Activated T-cell treated with anti-CD3 and anti-CD28 coated beads for 48 hours (primary cell): ENCODE measurements at places on chromosomes 7 and 10.

DNA sequence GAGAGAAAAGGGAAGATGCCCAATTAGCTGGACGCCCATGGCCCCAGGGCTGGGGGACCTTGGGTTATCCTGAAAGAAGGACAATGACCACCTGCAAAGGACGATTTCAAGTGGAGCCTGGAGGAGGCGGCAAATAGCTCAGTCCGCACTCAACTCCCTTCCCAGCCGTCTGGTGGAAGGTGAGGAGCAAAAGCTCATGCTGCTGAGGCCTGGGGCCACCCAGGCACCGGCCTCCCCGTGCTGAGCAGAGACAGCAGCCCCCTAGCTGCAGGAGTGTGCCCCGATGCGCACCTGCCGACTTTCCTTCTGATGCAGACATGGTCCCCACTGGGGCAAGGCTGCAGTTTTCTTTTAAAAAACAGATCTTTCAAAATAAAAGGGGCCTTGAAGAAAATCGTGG is 7.9 kb downstream of the FAM20C start:
- no peak for DNase-seq

DNA sequence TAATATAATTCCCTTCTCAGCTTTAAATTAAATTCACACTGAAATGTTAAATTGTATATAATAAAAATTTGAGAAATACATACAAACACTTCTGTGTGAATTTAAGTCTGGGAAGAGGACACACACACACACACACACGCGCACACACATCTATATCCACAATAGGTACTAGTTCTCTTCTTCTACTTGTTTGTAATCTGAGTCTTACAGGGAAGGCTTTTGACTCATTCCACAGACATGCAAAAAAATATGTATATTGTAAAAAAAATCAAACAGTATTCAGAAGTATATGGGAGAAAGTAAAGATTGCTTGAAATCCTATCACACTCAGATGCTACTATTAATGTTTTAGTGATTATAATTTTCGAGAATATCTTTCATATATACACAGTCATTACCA is 276.2 kb downstream of the MDFIC start:
- DNase-seq = no peak

DNA sequence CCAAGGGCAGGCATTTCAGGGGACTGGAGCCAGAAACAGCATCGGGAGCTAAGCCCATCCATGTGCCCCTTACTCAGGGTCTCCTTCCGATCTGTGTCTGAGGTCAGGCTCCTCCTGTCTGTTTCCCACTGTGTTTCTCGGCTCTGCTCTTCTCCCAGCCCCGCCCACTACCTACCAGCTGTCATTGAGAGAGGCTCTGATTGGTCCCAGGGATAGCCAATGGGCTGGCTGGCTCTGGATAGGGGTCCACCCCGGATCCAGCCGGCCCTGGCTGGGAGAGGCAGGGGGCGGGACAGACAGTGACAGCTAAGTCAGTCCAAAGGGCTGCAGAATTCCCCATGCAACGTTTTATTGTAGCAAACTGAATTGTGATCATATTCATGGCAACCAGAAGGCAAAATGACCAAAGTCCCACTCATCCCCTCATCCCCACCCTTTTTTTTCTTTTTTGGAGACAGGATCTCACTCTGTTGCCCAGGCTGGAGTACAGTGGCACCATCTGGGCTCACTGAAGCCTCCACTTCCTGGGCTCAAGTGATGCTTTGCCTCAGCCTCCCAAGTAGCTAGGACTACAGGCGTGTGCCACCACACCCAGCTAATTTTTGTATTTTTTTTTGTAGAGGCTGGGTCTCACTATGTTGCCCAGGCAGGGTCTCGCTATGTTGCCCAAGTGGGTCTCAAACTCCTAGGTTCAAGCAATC is 76.3 kb downstream of the CLIP2 start:
- no peak for DNase-seq

GRCh38 chr10:78763234-78763633 is 305.5 kb upstream of the ZMIZ1 start:
- DNase-seq = no peak

DNA sequence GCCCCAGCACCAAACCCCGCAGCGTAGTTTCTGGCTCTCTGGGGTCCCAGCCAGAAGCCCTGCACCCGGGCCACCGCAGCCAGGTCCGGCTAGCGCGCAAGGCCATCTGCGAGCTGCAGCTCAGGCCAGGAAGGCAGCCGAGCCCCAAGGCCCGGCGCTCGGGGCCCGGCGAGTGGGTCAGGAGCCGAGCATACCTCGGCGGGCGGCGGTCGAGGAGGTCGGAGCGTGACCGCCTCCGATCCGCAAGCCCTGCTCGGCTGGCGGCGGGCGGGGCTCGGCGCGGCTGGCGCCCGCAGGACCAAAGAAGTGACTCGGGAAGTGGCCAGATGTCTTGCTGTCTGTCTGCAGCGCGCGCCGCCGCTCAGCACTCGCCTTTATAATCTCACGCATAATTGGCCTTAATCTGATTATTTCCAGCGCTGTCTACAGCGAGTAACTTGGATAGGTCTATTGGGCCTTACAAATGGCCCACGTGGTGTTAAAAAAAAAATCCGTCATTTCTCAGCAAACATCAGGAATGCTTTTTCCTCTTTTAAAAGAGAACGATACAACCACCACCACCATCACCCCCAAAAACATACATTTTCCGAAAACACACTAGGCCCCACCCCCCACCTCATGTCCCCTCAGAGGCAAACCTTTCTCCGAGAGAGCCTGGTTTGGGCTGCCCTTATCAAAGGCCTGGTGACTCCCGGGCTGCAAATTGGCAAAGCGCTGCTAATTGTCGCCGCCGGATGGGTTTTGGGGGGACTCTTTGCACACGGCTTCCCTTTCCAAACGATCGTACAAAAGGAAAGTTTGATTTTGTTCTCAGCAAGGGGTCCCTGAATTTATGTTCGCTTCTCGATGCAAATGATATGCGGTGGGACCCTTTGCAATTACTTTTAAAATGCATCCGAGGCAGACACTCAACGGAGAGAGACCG is at the start of gene DRGX:
DRGX (minus strand) TSS at position 349 of the 925 bp plus-strand sequence. CDS start 649 bp downstream, outside the sequence.
- no peak for DNase-seq
